Inflammatory macrophage treated with lipopolysaccharide for 4 hours (primary cell): ENCODE measurements at places on chromosomes 7 and 10.

GRCh38 chr10:71381611-71382010 is 15.1 kb upstream of the CDH23 start:
- DNase-seq, result no peak

GRCh38 chr7:152489044-152489443 is 53.2 kb upstream of the KMT2C start:
- DNase-seq, result no peak

GRCh38 chr10:66844176-66844942 is 81.5 kb upstream of the LRRTM3 start:
- DNase-seq, result no peak

DNA sequence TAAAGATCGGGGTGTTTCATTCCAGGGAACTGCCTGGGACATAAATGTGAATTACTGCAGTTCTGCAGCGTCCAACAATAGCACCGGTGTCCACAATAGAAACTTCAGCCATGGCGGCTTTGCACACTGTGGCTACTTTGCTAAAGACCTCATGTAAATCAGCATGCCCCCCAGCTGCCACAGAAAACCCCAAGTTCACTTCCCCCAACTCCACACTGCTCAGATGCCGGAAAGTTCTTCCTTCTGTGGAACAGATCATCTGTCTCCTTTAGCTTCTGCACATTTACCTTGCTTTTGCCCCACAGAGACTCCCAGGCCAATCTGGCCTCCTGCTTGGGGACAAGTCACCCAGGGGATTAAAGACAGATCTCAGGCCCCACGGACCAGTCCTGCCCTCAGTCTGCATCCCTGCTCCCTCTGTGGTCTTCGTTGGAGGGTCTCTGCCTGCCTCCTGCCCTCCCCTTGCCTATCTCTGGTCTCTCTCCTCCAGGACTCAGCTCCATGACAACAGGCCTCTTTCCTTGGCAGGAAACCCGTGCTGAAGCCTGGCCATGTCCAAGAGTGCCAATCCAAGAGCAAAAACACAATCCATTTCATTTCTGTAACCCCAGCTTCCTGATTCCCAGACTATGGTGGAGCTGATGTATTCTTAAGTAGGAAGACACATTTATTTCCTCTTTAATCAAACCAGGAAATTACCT is 403.2 kb downstream of the RPS24 start:
- no peak for DNase-seq

- DNase-seq, result peak; percentile 28
These were observed 357.1 kb upstream of the AOAH start for GRCh38 chr7:37081436-37081835.

- no peak for DNase-seq
These were observed 54.6 kb upstream of the PITRM1 start for GRCh38 chr10:3226960-3227744.

DNA sequence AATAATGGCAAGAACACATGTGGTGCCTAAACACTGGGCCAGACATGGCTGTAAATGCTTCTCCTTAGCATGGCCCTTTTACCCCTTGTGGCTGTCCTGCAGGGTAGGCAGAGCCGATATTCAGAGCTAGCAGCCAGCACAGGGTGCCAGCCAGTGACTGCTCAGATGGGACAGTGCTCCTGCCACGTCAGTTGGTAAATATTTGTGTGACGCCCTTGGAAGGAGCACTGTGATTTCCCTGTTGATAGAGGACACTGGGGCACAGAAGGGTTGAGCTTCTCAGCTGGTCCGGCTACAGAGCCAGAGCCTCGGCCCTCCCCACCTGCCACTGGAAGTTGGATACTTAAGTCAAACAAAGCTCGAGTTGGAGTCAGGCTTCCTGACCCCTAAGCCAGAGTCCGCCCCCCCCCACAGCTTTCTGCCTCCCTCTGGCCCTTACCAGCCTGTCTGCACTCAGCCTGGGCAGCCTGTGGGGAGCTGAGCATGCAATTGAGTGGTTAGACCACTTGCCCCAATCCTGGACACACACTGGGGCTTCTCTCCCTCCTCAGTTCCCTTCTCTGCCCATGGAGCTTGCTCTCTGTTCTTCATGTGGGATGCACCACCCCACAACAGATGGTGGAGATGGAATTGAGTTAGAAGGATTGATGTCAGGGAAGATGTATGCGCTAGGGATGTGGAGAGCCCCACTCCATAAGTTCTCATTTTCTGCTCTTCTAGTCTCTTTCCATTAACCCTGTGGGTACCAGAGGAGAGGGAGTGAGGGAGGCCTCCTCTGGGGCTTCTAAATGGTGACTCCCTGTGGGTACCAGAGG is 350.8 kb downstream of the PLXNA4 start:
- DNase-seq, result no peak

GRCh38 chr10:23158370-23158769 is 33.7 kb upstream of the PTF1A start:
- DNase-seq, result peak; percentile 49

DNA sequence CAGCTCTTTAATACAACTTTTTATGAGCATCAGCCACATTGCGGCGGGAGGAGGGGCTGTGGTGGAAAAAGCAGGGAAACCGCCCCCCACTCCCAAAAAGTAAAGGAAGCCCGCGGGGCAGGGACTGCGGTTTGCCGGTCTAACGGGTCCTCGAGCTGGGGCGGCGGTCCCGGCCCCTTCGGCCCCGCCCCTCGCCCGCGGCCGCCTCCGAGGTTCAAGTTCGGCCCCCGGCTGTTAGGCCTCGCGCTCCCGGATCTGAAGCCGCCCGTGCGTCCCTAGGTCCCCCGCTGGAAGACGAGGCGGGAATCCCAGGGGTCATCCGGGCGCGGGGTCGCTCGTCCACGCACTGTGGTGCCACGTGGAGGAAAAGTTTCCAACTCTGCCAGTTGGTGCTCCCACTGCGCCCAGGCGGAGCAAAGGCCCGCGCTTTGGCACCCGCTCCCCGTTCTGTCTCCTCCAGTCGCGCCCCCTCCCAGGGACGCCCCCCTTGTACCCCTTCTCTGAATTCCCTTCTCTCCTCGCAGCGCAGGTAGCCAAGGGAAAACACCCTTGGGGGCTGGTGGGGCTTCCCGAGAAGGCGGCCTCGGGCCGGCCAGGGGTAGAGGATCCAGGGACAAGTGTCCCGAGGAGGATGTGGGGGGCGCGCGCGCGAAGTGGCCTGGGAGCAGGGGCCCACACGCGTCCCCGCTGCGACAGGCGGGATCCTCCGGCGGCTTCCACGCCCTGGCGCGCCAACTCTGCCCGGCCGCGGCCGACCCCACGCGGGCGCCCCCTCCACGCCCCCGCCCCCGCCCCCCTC is 798 bp upstream of the AUTS2 start:
- DNase-seq, result no peak

GRCh38 chr7:29243910-29244655 is 49.5 kb downstream of the CHN2 start:
- DNase-seq, result peak; percentile 54

GRCh38 chr10:86413046-86413728 is 46.6 kb upstream of the GRID1 start:
- DNase-seq, result peak; percentile 39

GRCh38 chr10:77925410-77925794 is 1.2 kb downstream of the DLG5 start:
- DNase-seq, result no peak

- no peak for DNase-seq
These were observed 100.6 kb downstream of the MICU1 start for GRCh38 chr10:72525277-72525676.

GRCh38 chr10:124640538-124641231 is 103.5 kb downstream of the FAM53B start:
- peak; percentile 92 for DNase-seq

- DNase-seq, result peak; percentile 55
These were observed 51.2 kb downstream of the PDK4 start for GRCh38 chr7:95545007-95545615.

GRCh38 chr10:102405632-102406031 is 10.1 kb downstream of the NFKB2 start:
- DNase-seq, result no peak

DNA sequence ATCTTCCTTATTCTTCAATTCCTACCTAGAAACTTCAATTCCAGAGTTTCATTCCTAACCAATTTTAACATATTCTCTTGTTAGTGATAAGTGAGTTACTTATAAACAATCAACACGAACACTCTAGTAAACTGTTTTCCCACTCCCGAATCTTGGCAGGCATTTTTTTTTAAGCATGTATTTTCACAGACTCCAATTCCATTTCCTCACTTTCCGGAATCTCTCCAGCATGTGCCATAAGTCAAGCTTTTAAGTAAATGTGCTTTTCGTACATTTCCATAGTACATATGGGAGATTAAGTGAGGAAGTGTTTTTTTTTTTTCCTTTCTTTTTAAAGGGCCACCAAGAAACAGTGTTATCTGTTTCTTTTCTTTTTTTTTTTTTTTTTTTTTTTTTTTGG is 89.1 kb downstream of the FGFR2 start:
- no peak for DNase-seq

- DNase-seq, result no peak
These were observed 122.3 kb upstream of the LYZL2 start for GRCh38 chr10:30751678-30752331.

DNA sequence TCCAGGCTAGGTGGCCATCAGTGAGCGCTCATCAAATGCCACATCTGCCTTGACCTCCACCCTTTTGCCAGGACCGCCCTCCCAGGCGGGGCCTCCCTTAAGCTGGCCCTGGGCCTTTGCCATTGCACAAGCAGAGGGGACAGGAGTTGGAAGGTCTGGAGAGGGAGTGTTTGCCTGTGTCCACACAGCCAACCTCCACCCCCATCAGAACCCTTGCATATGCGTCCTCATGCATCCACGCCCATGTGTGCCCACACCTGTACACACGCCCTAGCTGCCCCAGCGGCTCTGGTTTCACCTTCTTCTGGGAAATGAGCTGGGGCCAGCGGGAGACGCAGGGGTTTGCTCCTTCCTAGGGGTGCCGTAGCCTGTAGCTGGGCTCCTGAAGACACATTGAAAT is 64.0 kb downstream of the NEURL1 start:
- DNase-seq, result no peak

- DNase-seq, result no peak
These were observed 68.1 kb downstream of the VSTM4 start for GRCh38 chr10:49047128-49047639.

GRCh38 chr10:22455068-22455857 is 110.0 kb downstream of the SPAG6 start:
- DNase-seq, result no peak

GRCh38 chr10:113293167-113293566 is 259.7 kb upstream of the HABP2 start:
- DNase-seq, result no peak

DNA sequence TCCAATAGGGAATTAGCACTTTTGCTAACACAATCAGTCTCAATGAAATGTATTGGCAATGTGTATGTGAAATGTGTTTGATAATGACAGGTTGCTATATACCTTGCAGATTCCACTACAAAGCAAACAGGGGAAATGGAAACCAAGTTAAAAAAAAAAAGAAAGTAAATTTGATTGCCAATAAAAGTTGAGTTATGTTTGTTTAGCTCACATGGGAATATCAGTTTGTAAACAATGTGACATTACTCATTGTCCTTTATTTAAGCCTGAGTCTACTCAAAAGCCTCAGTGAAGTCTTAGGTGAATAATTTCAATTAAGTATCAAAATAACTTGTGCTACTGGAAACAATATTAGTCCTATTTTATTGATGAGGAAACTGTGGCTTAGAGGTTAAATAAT is 285.2 kb downstream of the CACNA2D1 start:
- no peak for DNase-seq

DNA sequence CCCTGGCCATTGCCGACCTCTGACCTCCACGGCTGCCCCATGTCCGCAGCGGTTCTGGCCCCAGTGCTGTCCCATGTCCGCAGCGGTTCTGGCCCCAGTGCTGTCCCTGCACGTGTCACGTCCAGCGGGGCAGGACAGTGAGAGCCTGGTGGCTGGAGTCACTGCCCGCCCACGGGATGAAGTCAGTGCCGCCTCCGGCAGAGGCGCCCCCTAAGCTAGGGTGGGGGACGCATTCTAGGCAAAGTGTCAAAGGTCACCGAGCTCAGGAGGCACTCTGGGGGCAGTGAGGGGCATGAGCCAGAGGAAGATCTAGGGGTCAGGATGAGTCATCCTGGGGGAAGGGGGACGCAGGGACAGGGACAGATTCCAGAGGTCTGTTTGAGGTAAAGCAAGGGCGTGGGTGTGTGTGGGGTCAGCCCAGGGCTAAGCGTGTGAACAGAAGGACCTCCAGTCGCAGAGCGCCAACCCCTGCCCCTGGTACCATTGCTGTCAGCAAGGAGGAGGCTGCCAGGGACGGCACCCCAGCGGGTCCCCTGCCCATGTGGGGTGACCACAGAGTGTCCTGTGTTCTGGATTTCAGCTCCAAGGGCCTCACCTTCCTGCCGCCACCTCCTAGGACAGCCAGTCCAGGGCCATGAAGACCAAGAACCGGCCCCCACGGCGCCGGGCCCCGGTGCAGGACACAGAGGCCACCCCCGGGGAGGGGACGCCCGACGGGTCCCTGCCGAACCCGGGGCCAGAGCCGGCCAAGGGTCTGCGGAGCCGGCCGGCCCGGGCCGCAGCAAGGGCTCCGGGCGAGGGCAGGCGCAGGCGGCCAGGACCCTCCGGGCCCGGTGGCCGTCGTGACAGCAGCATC is 665 bp downstream of the BHLHA15 start:
- DNase-seq, result no peak

DNA sequence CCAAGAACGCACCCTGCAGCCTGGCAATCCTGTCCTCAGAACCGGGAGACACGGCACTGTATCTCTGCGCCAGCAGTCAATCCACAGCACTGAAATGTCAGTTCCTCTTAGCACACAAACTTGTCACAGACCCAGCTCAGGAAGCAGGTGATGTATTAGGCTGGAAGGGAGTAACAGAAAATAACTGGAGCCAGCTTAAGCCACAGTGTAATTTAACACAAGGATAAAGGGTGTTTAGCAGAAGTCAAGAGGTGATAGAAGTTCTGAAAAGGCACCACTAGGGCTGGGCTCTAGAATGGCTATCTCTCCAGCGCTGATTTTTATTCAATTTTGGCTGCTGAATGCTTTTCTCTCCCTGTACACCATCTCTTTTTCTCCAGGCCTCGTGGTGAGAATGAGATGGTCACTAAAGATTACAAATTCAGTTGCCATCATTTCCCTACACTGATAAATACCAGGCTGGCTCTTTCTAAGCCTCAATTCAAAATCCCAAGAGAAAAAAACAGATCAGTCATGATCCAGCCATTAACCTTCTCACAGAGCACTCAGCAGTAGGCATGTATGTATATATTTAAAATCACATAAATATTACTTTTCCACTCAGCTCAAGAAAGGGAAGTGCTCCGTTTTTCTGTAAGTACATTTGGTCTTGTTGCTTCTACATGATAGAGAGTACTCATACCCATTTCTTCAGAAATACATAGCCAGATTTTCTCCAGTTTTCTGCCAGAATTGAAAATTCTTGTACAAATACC is 102.7 kb upstream of the PRSS1 start:
- DNase-seq, result no peak

GRCh38 chr7:14170872-14171271 is 181.4 kb upstream of the ETV1 start:
- no peak for DNase-seq

- no peak for DNase-seq
These were observed 636.2 kb upstream of the ANKRD30A start for GRCh38 chr10:36489181-36489580.

- DNase-seq, result no peak
These were observed 442.8 kb downstream of the PLXNA4 start for GRCh38 chr7:132133501-132133900.

DNA sequence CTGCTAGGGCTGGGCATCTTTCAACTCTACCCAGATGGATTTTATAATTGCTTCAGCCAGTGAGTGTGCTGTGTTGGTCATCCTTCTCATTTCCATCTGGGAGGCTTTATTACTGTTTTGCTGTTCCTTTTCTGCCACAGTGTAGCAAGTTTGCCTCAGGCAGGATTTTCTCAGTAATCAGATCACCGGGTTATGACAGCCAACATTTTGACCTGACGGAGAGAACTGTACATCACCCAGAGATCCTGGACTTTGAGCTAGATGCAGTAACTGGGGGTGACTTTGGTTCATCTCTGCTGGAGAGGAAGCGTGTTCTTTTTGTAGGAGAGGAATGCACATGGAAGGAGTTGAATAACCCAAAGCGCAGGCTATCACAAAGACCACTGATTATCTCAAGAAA is 111.8 kb upstream of the AGR3 start:
- no peak for DNase-seq
